Kasumi-1 (cell line): ENCODE measurements at places on chromosomes 6 and 20.

DNA sequence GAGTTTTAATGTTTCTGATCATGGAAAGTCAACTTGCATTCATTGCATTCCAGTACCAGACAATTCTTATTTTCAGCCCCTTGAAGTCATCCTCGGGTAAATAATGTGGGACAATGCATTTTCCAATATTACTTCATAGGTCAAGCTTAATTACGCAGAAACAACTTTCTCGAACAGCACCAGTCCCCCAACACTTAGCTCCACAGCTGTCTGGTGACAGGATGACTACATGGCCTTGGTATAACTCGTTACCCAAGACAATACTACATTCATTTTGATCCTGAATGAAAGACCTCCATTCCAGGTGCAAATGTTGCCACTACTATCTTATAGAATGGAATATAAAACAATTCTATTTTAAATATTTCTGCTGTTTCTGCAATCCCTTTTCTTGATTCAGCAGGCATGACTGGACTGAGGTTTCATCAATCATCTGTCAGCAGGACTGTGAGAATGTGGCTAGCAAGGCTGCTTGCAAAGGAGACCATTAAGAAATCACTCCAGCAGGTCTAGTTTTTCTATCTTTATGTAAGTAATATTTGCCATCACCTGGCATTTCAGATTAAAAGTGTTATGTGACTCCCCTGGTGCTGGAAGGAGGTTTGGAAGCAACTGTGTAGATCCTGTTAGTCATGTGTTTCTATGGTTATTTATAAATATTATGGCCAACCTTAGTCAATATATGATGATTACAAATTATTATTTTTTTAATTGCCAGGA, 147.9 kb downstream of the HAO1 start:
- no peak for DNase-seq

GRCh38 chr20:44596876-44597275, 14.5 kb downstream of the PKIG start:
- no peak for DNase-seq

DNA sequence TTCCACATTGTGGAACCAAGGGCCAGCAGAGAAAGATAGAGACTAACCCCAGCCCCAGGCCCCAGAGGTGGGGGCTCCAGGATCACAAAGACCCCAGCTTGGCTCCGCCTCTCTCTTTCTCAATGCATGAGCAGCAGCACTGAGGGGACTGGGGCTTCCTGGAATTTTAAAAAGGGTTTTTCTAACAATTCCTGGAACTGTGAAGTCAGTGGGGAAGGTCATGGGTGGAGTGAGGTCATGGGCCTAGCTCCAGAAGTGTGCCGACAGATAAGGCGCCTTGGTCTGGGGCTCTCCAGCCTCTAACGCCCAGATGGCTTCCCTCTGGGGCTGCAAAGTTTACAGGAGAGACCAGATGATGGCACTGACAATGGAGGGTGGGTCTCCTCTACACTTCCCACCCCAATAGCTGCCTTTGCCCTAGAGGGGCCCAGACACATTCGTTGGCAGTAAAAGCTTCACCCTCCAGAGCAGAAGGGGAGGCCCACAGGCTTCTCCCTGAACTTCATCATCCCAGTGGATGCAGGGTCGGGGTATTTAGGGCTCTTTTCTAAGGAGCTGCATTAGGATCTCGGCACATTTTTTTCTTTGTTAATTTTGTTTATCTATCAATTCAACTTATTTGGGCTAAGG, 46.9 kb upstream of the CD93 start:
- DNase-seq = no peak

GRCh38 chr20:17525650-17526049, 5.5 kb downstream of the BFSP1 start:
- DNase-seq = no peak

DNA sequence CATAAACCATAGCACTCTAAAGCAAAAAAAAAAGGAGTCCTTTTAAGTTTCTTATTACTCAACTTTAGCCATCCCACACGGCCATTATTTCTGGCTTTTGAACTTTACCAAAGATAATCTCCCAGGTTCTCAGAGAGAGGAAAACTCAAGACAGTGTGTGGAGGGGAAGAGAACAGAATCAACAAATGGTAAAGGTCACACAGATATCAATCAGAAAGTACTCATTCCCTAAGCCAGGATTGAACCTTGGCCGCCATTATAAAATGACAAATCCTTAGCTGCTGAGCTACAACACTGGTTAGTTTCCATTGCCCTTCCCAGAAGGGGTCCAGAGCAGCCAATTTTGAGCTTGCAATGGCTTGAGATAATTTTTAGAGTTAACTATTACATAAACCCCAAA, 10.1 kb upstream of the TRIM38 start:
- no peak for DNase-seq

- no peak for DNase-seq
These were observed 57.1 kb downstream of the TCP11 start for GRCh38 chr6:35084041-35084491.

- DNase-seq = no peak
These were observed 156.3 kb downstream of the KIF6 start for GRCh38 chr6:39568896-39569295.
